HFFc6 (cell line): ENCODE measurements at places on chromosomes 11 and 22.

DNA sequence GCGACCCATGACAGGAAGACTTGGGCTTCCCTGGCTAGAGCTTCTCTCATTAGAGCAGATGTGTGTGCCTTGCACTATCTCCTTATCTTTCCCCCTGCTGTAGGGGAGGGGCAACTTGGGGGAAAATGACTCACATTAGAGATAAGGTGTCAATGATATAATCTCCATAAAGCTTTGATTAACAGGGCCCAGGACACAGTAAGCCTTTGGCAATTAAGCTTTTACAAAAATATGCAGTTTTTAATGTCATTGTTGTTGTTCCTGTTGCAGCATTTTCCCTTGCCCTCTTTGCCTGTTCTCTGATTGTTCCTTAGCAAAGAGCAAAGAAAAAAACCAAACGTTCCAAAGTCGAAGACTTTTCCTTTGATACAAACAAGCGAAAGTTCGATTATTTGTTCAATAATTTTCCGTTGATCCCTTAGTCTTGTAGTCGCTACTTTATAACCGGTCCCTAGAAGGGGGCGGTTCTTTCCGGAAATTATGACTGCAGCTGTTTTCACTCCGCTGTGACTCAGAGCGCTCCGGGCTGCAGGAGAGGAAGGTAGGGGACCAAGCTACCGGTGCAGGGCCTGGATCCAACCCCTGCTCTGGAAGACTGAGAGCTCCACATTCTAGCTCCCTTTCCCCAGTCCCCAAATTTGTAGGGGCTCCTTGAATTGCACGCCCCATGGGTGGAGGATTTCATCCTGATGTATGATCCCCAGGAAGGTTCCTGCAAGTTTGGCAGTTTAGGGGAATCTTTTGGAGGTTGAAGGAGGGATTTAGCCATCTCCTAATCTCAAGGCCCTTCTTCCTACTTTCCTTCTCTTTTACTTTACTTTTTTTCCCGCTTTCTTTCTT is at the start of gene VWA5A:
Gene VWA5A, plus strand, starts transcription at position 509 of the 840 bp plus-strand sequence. CDS start 2,062 bp downstream, outside the sequence.
- DNase-seq, result peak; percentile 41

DNA sequence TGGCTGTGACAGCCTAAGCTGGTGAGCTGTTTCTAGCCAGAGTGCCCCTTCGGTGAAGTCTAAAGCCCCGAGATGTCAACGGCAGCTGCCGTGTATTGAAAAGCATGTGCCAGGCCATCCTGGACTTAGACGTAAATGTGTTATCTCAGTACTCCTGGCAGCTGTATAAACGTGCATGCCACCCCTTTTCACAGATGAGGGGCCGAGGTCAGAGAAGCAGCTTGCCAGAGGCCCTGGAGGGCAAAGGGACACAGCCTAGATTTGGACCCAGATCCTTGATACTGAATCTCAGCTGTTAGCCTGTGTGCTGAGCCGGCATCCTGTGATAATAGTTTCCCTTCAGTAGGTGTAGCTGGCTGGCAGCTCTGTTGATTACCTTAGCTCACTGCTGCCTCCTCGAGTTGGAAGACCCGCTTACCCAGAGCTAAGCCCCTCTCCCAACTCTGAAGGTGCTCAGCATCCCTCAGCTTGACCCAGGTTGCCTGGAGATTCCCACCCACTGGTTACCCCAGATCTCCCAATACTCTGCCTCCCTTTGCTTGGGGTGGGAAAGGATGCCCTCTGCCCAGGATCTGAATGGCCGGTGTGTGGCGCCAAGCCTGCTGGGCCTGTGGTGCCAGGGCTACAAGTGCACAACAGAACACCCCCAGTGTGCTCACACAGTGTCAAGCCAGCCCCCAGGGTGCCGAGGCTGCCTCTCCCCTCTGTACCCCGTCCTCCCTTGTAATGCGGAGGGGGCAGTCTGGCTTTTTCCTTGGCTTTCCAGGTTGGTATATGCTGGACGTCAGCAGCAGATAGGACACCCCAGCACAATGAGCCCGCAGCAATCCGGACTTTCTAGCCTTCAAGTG is 59.8 kb upstream of the WNT7B start:
- no peak for DNase-seq

GRCh38 chr22:26998129-26998528 is 340.7 kb downstream of the MIAT start:
- DNase-seq, result no peak

GRCh38 chr11:57464539-57465181 is 4.3 kb downstream of the RTN4RL2 start:
- DNase-seq, result no peak

GRCh38 chr11:94504689-94505293 is 7.5 kb upstream of the C11orf97 start:
- DNase-seq, result peak; percentile 58
